ENCODE measurements at places on chromosomes 7 and 10.

DNA sequence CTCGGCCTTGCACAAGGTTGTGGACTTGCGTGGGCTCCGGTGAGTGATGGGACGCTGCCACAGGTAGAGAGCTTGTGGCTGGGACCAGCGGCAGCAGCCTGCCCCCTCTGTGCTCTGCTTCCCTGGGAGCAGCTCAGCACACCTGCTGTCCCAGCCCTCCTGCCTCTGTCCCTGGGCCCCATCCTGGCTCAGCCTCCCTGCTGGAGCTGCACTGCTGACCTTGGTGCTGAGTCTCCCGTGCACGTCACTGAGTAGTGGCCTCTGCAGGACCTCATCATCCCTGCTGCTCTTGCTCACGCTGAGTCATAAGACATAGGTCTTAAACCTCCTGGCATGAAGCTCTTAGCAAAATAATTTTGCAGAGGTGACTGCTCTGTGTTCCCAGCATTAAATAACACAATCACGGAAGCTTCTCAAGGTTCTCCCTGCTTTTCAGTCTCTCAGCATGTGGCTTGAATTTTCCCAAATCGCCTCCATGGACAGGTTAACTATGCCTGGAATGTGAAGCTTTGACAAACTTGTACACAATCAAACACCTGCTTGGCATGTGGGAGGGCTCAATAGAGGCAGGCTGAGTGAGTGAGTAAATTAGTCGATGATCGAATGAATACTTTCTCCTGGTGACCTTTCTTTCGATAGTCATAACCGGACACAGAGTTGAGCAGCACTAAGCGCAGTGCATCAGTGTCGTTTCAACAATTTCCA, 63.8 kb upstream of the NPS start:
- DNase-seq, result no peak

DNA sequence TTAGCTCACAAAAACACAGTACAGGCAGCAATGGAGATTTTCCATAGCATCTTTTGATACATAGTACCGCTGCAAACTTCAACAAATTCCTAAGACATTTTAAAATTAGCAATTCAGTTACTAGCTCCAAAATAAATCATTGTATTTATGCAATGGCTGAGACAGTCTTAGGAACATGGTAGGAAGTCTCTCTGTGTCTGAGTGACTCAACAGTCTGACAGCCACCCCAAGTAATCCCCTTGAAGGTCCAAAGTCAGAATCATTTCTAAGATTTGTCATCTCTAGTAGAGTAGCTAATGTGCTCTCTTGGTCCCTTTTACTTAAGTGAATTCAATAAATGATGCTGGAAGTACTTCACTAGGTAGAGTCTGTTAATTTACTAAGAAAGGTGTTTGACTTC, 93.8 kb upstream of the NOBOX start:
- DNase-seq, result no peak

DNA sequence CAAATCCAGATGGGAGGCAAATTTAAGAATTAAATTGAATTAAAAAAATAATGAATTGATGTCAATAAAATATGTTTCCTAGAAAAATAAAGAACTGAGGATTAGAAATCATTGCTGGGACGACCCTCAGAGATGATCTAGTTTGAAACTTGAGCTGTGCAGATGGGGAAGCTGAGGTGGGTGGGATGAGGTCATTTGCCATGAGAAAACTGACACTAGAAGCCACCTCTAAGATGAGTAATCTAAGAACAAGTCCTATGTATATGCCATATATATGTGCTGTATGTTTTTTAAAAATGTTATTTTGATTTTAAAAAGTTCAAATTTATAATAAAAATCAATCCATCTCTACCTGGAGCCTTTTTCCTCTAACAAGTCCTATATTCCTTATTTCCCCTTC, 135.7 kb downstream of the RSU1 start:
- no peak for DNase-seq

- DNase-seq, result no peak
Observed at GRCh38 chr7:15341817-15342216, 220.0 kb downstream of the AGMO start.

GRCh38 chr7:96737545-96738050, 28.0 kb upstream of the SEM1 start:
- DNase-seq, result no peak

DNA sequence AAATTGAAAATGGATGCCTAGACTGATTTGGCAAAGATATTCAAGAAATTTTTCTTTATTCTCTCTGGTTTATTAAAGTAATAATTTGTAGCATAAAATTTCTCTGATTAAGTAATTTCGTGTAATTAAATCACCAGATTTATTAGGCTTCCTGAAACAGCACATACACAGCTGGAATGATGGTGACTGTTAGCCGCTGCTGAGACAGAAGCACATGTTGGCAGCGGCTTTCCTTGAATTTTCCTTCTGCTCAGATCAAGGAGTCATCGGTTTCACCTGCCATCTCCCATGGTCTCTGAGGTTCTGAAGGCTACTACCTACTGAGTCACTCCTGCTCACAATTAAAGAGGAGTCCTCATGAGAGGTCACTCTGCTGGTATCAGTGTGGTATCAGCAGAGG, 101.5 kb downstream of the GFRA1 start:
- no peak for DNase-seq

DNA sequence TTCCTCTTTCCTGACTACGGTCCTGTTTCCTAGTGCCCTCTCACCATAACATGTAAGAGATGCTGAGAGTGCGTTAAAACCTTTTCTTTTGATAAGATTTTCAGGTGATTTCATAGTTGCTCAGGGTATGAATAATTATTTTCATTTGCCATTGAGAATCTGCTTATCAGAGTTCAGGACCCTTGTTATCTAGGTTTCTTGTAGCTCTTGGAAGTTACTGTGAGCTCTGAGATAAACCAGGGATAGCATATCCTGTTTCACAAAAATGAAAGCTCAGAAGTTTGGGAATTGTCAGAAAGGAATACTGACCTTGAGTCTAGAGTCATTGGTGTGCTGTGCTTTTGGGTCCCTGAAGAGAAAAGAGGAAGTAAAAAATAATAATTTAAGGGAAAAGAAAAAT, 76.8 kb upstream of the PRKG1 start:
- no peak for DNase-seq

DNA sequence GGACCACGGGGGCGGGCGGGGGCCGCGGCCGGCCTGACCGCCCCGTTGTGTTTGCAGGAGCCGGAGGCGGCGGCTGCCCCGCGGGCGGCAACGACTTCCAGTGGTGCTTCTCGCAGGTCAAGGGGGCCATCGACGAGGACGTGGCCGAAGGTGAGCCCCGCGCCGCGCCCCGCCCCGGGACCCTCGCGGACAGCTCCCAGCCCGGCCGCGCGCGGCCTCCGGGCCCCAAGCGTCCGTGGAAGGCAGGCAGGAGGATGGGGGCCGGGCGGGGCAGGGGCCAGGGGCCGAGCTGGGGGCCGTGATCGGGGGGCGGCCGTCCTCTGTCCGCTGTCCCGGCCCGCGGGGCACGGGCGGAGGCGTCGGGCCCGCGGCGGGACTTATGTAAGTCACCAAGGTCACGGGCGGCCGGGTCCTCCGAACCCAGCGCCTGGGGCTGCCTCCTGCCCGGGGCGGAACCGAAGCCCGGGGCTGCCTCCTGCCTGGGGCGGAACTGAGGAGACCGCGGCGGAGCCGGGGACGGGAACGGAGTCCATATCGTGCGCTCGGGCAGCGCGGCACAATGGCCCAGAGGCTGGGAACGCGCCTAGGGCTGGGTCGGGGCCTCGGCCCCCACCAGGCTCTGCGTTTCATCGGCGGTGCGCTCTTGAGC, 497 bp downstream of the PPP2R2D start:
- DNase-seq, result no peak

GRCh38 chr7:6612819-6613218, 2.6 kb upstream of the ZNF853 start:
- no peak for DNase-seq

- DNase-seq, result no peak
Observed at GRCh38 chr10:60615541-60615940, 162.7 kb upstream of the CDK1 start.

- DNase-seq, result no peak
Observed at GRCh38 chr7:2134740-2135139, 98.0 kb downstream of the MAD1L1 start.

GRCh38 chr10:20898866-20899535, 1.9 kb upstream of the NEBL start:
- DNase-seq, result no peak

DNA sequence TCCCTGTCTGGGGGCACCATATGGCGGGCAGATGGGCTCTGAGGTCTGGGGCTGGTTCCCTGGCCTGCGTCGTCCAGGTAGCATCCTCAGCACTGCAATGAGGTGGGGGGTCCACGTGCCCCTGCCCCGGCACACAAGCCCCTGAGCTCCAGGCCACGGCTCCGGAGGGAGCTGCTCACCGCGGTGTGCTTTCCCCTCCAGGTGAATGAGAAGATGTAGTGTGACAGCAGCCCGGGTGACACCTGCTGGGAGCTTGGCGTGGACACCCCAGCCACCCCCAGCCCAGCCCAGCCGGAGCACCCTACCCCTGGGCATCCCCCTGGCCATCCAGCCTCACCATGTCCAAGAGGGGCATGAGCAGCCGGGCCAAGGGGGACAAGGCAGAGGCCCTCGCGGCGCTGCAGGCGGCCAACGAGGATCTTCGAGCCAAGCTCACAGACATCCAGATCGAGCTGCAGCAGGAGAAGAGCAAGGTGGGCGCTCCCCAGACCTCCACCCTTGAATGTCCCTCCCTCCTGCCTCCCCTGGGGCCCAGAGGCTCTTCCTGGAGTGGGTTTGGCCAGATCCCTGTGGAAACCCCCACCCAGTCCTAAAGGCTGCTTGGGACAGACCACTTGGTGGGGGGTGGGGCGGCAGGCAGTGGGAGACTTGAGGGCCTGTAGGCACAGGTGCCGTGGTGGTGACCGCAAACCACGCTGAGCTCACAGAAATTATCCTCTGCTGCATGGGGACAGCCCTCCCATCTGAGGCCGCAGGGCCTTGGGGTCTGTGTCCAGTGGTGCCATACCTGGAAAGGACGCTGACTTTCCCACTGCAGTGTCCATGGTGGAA, 38.9 kb downstream of the JAKMIP3 start:
- no peak for DNase-seq

- no peak for DNase-seq
Observed at GRCh38 chr10:69295027-69295636, 16.8 kb downstream of the HK1 start.

DNA sequence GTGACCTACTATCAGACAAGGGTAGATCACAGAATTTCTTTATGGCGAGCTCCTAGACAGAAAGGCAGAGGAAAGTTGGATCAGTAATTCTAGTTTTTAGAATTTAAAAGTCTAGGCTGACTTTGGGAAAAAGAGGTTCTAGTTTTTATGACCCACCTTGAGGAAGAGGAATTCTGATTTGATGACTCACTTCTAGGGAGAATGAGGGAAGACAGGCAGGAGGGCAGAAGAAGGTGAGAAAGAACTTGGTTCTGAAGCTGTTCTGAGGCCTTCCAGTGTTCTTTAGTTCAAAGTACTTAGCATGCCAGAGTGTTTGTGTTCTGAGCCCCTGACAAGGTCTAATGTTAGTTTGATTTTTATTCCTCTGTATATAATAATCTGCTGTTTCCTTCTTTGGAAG, 97.2 kb downstream of the PODXL start:
- no peak for DNase-seq
